ENCODE measurements at places on chromosomes 2 and 18. TPM values are rescaled to one million over a fixed set of nuclear protein-coding genes. Genes with fewer than 3 reads are reported as not detected.

The CFAP53 gene
- 3.1 TPM for polyA plus RNA-seq

The PRSS56 gene
- polyA plus RNA-seq = 4.8 TPM

The GPR17 gene
- polyA plus RNA-seq = 376 TPM

The RFTN2 gene
- 72.2 TPM for polyA plus RNA-seq

The DNAJC5G gene
- polyA plus RNA-seq = 1.7 TPM

The AFF3 gene
- polyA plus RNA-seq = 31.5 TPM

The KCNS3 gene
- 28.5 TPM for polyA plus RNA-seq

The CNTNAP5 gene
- polyA plus RNA-seq = 16.7 TPM

The FBXO36 gene
- polyA plus RNA-seq = 6.8 TPM

The LBX2 gene
- 0.69 TPM for polyA plus RNA-seq

The IL37 gene
- not detected for polyA plus RNA-seq

The LCT gene
- polyA plus RNA-seq = 0.08 TPM

GRCh38 chr18:78238404-78239089 is 741.1 kb upstream of the SALL3 start:
- H3K27ac ChIP-seq = no peak overlapping the region
- H3K4me1 ChIP-seq = peaks cover 18% of the 10 kb centered on the region
- peaks cover 10% of the 10 kb centered on the region for H3K27me3 ChIP-seq
- H3K4me3 ChIP-seq = no peak overlapping the region

GRCh38 chr2:127572841-127573240 is 37.4 kb downstream of the MYO7B start:
- H3K4me3 ChIP-seq = no peak overlapping the region
- peak; percentile 11 for DNase-seq
- H3K27ac ChIP-seq = no peak overlapping the region
- H3K36me3 ChIP-seq = no peaks in the 10 kb centered on the region

GRCh38 chr2:79824086-79824786 is 311.4 kb downstream of the CTNNA2 start:
- no peaks in the 10 kb centered on the region for H3K36me3 ChIP-seq
- H3K4me1 ChIP-seq = no peaks in the 10 kb centered on the region
- no peak for DNase-seq
- H3K27me3 ChIP-seq = no peaks in the 10 kb centered on the region
- no peak overlapping the region for H3K4me3 ChIP-seq

- H3K4me1 ChIP-seq = peaks cover 20% of the 10 kb centered on the region
- DNase-seq = no peak
- H3K36me3 ChIP-seq = peaks cover 2% of the 10 kb centered on the region
- no peaks in the 10 kb centered on the region for H3K27me3 ChIP-seq
Observed at GRCh38 chr18:3248062-3248657, 559 bp downstream of the MYL12A start.

DNA sequence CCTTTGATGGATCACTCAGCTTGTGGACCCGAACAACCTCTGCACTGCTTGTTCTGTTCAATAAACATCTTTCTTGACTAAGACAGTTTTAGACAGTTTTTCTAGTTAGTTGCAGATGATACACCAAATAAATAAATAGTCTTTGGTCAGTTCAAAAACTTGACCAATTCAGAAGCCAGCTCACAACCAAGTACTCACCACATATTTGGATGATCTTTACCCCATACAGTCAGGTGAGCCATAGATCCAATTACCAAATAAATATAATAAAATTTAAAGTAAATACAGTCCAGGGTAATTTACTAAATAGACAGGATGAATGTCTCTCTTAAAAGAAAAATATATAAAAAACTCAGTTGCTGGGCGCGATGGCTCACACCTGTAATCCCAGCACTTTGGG is 18.2 kb downstream of the SCN3A start:
- no peaks in the 10 kb centered on the region for H3K4me1 ChIP-seq
- H3K36me3 ChIP-seq = peaks cover 8% of the 10 kb centered on the region
- no peak overlapping the region for H3K27ac ChIP-seq
- H3K27me3 ChIP-seq = no peaks in the 10 kb centered on the region

- peaks cover 26% of the 10 kb centered on the region for H3K36me3 ChIP-seq
- H3K27ac ChIP-seq = no peak overlapping the region
- peaks cover 19% of the 10 kb centered on the region for H3K4me1 ChIP-seq
- no peaks in the 10 kb centered on the region for H3K27me3 ChIP-seq
Observed at GRCh38 chr2:12723736-12724463, 7.2 kb downstream of the TRIB2 start.

GRCh38 chr18:48997985-48998831 is 47.4 kb upstream of the SMAD7 start:
- H3K4me3 ChIP-seq = no peak overlapping the region
- no peak for DNase-seq
- H3K4me1 ChIP-seq = peaks cover 25% of the 10 kb centered on the region
- H3K36me3 ChIP-seq = no peaks in the 10 kb centered on the region
- no peaks in the 10 kb centered on the region for H3K27me3 ChIP-seq

GRCh38 chr2:239222312-239222660 is 178.5 kb downstream of the HDAC4 start:
- H3K4me1 ChIP-seq = peaks cover 57% of the 10 kb centered on the region
- DNase-seq = no peak
- H3K36me3 ChIP-seq = peaks cover 4% of the 10 kb centered on the region
- H3K27me3 ChIP-seq = no peaks in the 10 kb centered on the region
- H3K4me3 ChIP-seq = no peak overlapping the region
- peak overlapping the region; percentile 81 for H3K27ac ChIP-seq

- H3K4me1 ChIP-seq = no peaks in the 10 kb centered on the region
- H3K27ac ChIP-seq = no peak overlapping the region
- DNase-seq = no peak
Observed at GRCh38 chr2:47493317-47494035, 90.5 kb downstream of the MSH2 start.

GRCh38 chr2:122960759-122961641 is 1064.1 kb upstream of the CNTNAP5 start:
- no peaks in the 10 kb centered on the region for H3K36me3 ChIP-seq
- no peak overlapping the region for H3K27ac ChIP-seq
- H3K4me1 ChIP-seq = no peaks in the 10 kb centered on the region
- no peaks in the 10 kb centered on the region for H3K27me3 ChIP-seq
- H3K4me3 ChIP-seq = no peak overlapping the region
- DNase-seq = peak; percentile 72

- no peaks in the 10 kb centered on the region for H3K4me1 ChIP-seq
- H3K27me3 ChIP-seq = no peaks in the 10 kb centered on the region
- H3K27ac ChIP-seq = no peak overlapping the region
- no peaks in the 10 kb centered on the region for H3K36me3 ChIP-seq
- DNase-seq = no peak
Observed at GRCh38 chr2:223528036-223528435, 74.1 kb downstream of the SCG2 start.

GRCh38 chr2:67684991-67685390 is 287.9 kb downstream of the ETAA1 start:
- H3K27ac ChIP-seq = no peak overlapping the region
- no peak for DNase-seq
- H3K4me1 ChIP-seq = no peaks in the 10 kb centered on the region
- no peaks in the 10 kb centered on the region for H3K27me3 ChIP-seq
- H3K4me3 ChIP-seq = no peak overlapping the region
- no peaks in the 10 kb centered on the region for H3K36me3 ChIP-seq

DNA sequence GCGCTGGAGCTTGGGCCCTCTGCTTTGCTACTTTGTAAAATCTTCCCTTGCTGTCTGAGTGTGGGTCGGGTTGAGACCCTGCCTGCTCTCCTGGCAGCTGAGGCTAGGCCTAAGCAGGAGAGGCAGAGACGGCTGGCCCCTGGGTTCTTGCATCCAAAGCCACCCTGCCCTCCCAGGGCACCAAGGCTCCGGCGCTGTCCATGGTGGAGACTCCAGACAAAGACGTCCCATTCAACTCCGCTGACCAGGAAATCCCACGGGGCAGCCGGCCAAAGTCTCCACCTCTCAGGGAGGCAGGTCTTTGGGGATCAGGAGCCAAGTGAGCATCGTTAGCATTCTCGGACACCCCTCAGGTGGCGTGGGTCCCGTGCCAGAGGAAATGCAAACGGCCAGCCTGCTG is 2.6 kb upstream of the PRLH start:
- H3K27me3 ChIP-seq = peaks cover 5% of the 10 kb centered on the region
- no peak overlapping the region for H3K4me3 ChIP-seq
- no peak overlapping the region for H3K27ac ChIP-seq
- H3K4me1 ChIP-seq = peaks cover 11% of the 10 kb centered on the region

DNA sequence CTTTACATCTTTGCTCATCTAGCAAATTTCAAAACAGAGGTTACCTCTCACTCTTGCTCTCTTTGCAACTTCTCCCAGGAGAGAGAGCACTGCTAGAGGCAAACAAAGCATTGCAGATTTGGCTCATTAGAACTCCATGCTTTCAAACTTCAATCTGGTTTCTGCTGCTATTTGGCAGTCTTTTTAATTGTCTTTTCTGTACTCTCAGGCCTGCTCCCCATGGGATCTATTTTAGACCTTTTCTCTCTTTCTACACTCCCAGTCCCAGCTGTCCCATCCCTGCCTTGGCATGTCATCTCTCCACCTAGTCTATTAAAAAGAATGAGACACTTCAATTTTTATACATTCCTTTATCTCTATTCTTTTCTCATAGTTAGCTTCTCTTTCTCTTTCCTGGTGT is 15.2 kb downstream of the KCNJ3 start:
- H3K36me3 ChIP-seq = no peaks in the 10 kb centered on the region
- DNase-seq = no peak
- H3K4me3 ChIP-seq = no peak overlapping the region
- H3K4me1 ChIP-seq = no peaks in the 10 kb centered on the region

GRCh38 chr2:120865656-120866055 is 130.0 kb downstream of the GLI2 start:
- no peaks in the 10 kb centered on the region for H3K36me3 ChIP-seq
- H3K4me1 ChIP-seq = peaks cover 66% of the 10 kb centered on the region
- H3K27ac ChIP-seq = no peak overlapping the region
- peaks cover 16% of the 10 kb centered on the region for H3K27me3 ChIP-seq
- no peak overlapping the region for H3K4me3 ChIP-seq

- H3K27ac ChIP-seq = no peak overlapping the region
- no peaks in the 10 kb centered on the region for H3K27me3 ChIP-seq
Observed at GRCh38 chr18:32177530-32177929, 12.3 kb upstream of the MEP1B start.

DNA sequence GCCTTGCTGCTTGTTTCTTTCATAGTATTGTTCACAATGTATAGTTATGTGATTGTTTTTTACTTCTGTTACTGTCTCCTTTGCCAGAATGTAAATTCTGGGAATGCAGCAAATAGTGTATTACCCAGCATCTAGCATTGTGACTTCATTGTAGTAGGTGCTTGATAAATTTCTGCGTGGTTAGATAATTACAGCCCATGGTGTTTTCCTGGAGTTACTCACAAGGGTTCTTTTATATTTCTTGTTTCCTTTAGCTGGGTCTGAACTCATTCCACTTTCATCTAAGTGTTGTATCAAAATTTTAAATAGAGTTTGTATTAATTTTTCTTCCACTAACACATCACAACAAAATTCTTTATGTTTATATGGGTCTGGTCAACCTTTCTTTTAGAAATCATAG is 132.6 kb downstream of the MAP4K4 start:
- peaks cover 11% of the 10 kb centered on the region for H3K36me3 ChIP-seq
- peaks cover 11% of the 10 kb centered on the region for H3K4me1 ChIP-seq
- H3K4me3 ChIP-seq = no peak overlapping the region
- DNase-seq = no peak
- H3K27me3 ChIP-seq = no peaks in the 10 kb centered on the region

DNA sequence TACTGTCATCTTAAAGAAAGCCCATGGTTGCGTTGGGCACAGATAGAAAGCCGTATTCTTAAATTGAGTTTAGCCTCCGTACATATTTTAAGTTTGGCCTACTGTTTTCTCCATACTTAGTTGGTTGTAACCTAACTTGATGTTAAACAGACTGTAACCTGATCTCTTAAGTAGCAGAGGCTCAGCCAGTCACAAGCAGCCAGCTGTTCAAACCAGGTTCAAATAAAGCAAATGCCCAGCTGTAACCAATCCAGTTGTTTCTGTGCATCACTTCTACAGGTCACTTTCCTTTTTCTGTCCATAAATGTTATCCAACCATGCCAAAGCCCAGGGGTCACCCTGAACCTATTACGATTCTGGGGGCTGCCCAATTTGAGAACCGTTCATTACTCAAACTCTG is 10.0 kb upstream of the THADA start:
- H3K27ac ChIP-seq = no peak overlapping the region
- no peaks in the 10 kb centered on the region for H3K4me1 ChIP-seq
- no peaks in the 10 kb centered on the region for H3K27me3 ChIP-seq
- no peaks in the 10 kb centered on the region for H3K36me3 ChIP-seq
- no peak overlapping the region for H3K4me3 ChIP-seq

DNA sequence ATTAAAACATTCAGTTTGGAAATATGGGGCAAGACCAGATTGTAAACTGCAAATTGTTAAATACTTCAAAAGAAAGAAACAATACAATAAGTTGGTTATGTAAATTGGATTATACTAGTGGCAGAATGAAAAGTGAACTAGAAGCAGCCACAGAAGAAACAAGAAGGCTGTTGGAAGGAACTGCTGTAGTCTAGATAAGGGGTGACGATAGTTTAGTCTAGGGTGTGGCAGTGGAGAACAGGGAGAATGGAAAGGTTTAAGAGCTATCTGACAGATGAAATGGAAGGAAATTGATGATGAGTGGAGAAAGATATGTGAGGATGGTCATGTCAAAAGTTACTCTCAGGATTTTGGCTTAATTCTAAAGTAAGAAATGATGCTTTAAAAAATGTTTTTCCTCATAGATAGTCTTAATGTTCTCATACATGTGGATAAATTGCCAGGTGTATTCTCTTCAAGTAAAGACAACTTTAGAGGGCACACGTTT is 179.7 kb downstream of the GPD2 start:
- no peak overlapping the region for H3K4me3 ChIP-seq
- H3K27ac ChIP-seq = no peak overlapping the region
- H3K4me1 ChIP-seq = no peaks in the 10 kb centered on the region
- no peak for DNase-seq
- H3K27me3 ChIP-seq = no peaks in the 10 kb centered on the region
- H3K36me3 ChIP-seq = no peaks in the 10 kb centered on the region

- H3K4me1 ChIP-seq = no peaks in the 10 kb centered on the region
- no peak overlapping the region for H3K4me3 ChIP-seq
- DNase-seq = no peak
- no peak overlapping the region for H3K27ac ChIP-seq
- H3K36me3 ChIP-seq = no peaks in the 10 kb centered on the region
- no peaks in the 10 kb centered on the region for H3K27me3 ChIP-seq
Observed at GRCh38 chr2:126950504-126950903, 51.8 kb downstream of the TEX51 start.

GRCh38 chr2:75278314-75278713 is 79.0 kb upstream of the TACR1 start:
- no peaks in the 10 kb centered on the region for H3K4me1 ChIP-seq
- H3K4me3 ChIP-seq = no peak overlapping the region
- no peak for DNase-seq
- H3K27ac ChIP-seq = no peak overlapping the region
- H3K27me3 ChIP-seq = no peaks in the 10 kb centered on the region

GRCh38 chr18:70337139-70337972 is 48.5 kb downstream of the SOCS6 start:
- no peaks in the 10 kb centered on the region for H3K27me3 ChIP-seq
- no peaks in the 10 kb centered on the region for H3K4me1 ChIP-seq
- H3K4me3 ChIP-seq = no peak overlapping the region
- no peaks in the 10 kb centered on the region for H3K36me3 ChIP-seq

- no peak overlapping the region for H3K27ac ChIP-seq
- H3K36me3 ChIP-seq = no peaks in the 10 kb centered on the region
- no peaks in the 10 kb centered on the region for H3K27me3 ChIP-seq
- no peak overlapping the region for H3K4me3 ChIP-seq
Observed at GRCh38 chr2:142515493-142515892, 362.0 kb upstream of the KYNU start.

Data from spinal cord (tissue), 10 donors.